CD4-positive, alpha-beta memory T cell (primary cell): ENCODE measurements at places on chromosomes 3 and 15.

DNA sequence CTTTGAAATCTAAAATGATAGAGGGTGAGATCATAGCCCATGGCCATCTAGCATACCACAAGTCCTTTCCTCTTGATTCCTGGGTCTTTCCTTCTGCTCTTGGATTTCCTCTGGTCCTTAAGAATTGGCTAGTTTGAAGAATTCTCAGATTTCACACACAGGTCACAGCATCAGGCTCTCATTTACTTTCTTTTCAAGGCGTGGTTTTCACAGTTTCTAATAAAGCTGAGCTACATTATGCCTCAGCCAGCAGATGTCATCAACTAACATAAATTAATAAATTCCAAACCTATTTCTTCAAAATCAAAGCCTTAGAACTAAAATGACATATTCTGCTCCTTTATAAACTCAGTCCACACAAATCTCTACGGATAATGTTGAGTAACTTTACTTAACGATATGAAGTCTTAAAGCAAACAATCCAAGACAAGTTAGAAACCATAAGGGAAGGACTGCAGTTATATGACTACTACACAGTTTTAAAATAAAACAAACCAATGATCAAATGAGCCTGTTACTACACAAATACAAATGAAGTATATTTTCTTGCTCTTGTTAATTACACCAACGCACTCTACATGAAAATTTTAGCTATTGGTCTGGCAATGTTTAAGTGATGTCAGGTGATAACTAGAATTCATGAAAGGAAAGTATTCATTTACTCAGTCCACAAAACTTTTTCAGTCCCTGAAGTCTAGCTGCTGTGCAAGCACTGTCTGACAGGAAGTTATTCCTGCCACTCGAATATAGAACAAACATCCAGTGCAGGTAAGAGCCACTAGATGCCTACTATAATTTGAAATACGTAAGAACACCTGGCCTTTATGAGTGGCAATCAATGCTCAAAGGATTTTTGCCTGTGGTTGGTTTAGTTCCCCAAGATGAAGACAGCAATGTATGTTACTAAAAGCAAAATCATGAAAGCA is 9.2 kb downstream of the CCDC14 start:
- no peak for DNase-seq

DNA sequence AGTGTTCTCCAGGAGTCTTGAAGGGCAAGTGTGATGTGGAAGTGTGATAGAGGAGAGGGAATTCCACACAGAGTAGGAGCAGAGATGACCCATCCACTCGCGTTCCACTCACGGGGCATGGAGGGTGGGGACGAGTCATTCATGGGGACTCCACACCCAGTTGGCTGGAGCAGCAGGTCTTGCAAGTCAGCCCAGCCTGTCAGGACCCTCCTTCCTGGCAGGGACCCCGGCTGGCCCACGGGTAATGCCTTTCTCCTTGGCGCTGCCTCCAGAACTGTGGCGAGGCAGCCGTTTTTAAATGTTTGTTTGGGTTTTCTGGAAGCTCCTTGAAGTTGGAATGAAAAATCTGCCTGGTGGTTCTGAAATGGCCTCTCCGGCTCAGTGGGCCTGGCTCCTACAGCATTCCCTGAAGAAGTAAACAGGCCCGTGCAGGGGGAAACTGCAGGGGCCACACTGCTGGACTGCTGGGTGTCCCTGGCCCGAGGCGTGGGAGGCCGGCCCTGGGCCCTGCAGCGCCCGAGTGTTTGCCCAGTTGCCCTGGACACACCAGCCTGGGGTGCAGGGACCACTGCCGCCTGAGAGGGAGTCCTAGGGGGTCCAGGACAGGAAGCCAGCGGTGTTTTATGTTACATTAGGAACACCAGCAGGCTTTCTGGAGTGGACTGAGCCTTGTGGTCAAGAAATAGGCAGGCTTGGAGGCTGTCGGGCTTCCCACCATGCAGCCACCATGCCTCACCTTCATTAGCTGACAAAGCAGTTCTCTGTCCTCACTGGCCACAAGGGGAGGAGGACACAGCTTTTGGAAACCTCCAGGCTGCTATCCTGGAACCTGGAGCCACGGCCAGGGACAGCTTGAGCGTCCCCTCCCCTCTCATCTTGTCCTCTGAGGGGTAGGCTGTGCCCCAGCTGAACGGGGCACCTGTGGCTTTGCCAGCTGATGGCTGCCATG is 61.3 kb downstream of the CEMIP start:
- DNase-seq, result no peak

DNA sequence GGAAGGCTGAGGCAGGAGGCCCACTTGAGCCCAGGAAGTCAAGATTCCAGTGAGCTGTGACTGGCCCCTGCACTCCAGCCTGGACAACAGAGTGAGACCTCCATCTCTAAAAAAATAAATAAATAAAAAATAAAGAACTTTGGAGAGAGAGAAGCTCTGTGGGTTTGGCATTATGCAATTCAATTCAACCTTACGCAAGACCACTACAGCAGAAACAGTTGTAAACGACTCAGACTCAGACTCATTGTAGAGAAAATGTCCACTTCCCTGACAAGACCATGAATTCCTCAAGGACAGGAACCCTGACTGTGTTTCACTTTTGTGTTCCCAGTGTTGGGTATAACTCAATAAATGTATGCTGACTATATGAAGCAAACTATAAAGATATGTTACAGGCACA is 90.3 kb upstream of the C3orf80 start:
- DNase-seq, result no peak

- no peak for DNase-seq
Observed at GRCh38 chr3:152331018-152331541, 62.4 kb downstream of the MBNL1 start.

- DNase-seq, result peak; percentile 90
Observed at GRCh38 chr3:183285828-183286457, 32.9 kb downstream of the B3GNT5 start.

- DNase-seq, result no peak
Observed at GRCh38 chr15:74857082-74857655, 14.2 kb upstream of the ULK3 start.

- DNase-seq, result no peak
Observed at GRCh38 chr15:70426096-70426821, 328.5 kb upstream of the TLE3 start.

DNA sequence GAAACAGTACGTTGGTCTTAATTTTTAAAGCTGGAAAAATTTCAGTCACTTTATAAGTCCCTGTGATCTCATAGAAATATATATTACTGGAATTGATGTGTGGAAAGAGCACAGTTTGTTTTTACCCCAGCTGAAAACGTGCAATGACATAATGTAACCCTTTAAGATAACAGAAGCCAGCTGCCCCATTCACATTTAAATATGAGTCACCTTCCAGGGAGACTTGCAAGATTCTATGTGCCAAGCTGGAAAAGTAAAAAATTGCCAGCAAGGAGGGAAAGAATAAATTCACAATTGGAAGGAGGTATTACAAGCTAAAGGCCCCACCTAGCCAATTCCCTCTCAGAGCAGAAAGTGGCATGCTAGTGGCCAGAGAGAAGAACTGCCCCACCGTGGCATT is 50.2 kb downstream of the SAMMSON start:
- DNase-seq, result no peak

DNA sequence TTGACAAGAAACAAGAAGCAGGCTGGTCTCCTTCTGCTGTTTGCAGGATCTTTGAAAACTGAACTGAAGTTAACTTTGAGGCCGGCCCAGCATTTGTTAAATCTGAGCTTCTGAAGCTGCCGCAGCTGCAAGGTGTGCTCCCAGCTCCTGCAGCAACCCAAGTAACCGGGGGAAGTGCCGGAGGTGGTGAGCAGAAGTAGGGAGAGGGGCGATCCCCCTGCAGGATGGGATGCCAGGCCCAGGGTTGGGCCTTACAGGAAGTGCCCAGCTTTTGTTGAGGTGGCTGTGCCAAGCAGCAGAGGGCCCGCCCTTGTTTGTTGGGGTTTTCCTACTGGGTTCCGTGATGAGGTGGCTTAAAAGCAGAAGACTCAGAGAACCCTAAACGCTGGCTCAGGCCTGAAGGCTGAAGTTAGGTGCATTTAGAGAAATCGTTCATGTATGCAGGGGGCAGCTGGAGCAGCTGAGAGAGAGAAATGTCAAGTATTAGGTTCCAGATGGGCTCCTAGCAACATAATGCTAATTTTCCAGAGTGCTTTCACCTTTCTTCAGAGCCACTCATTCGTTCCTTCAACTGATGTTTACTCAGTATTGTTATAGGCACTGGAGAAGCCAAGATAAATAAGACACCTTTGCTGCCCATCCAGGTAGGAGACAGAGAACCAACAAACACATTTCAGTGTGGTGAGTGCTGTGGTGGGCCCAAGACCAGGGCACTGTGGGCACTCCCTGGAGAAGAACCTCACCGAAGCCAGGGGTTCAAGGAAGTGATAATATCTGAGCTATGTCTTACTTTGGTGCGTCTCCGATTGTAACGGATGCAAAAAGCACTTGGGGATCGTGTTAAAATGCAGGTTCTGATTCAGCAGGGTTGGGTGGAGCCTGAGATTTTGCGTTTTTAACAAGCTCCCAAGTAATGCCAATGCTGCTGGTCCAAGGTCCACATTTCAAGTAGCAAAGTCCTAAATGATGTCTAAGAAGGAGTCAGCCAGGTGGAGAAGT is 42.2 kb upstream of the PLCL2 start:
- peak; percentile 81 for DNase-seq

- DNase-seq, result no peak
Observed at GRCh38 chr3:150342896-150343467, 65.1 kb upstream of the TSC22D2 start.

DNA sequence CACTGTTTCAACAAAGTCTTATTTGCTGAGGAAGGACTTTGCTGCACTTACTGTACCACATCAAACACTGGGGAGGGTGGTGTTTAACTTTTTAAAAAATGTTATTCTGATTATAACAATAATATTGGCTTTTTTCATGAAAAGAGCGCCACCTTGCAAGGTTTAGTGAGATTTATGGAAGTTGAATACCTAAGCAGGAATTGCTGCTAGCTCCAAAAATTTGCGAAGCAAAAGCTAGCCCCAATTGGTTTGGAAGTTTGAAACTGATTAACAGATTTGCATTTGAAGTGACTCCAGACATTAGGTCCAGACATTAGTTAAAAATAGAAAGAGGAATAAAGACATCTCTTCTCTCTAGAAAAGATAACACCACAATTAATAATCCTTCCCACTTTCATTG is 6.7 kb downstream of the ZIC1 start:
- DNase-seq, result no peak

- DNase-seq, result no peak
Observed at GRCh38 chr15:39491115-39491885, 89.6 kb upstream of the THBS1 start.

GRCh38 chr3:66472313-66473134 is 28.3 kb downstream of the LRIG1 start:
- DNase-seq, result no peak
